ENCODE measurements at places on chromosomes 16 and 17.

GRCh38 chr16:79589601-79590102, 10.9 kb downstream of the MAF start:
- DNase-seq, result no peak

GRCh38 chr17:65931246-65932149, 260.4 kb downstream of the CEP112 start:
- no peak for DNase-seq

DNA sequence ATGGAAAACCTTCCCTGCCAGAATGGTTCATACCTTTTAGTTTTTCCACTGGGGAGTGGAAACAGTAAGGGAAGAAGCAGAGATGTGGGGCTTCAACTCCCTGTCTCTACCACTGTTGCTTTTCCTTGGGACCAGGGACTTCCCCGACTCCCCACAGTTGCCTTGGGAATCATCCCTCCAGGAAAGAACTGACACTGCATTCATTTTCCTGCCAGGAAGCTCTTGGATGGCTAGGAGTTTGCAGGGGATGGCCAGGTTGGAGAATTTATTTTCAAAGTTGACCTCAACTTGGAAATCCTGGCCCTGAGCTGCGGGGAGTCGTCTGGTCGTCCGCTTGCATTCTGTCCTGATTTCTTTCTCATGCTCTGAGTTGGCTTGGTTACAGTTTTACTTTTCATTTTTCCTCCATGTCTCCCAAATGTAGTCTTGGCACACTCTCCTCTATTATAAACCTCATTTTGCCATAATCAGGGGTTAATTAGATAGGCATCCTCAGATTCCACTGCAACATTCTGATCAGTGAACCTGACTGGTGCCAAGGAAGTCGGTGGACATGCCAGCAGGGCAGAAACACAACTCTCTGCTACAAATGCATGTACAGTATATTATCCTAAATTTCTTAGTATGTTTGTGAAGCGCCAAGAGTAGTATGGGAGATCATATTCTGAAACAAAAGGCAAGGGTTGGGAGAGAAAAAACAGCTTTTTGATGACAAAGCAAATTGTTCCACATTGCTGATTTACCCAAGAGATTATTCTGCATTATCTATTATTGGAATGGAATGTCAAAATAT, 220.5 kb upstream of the XYLT1 start:
- DNase-seq, result no peak

DNA sequence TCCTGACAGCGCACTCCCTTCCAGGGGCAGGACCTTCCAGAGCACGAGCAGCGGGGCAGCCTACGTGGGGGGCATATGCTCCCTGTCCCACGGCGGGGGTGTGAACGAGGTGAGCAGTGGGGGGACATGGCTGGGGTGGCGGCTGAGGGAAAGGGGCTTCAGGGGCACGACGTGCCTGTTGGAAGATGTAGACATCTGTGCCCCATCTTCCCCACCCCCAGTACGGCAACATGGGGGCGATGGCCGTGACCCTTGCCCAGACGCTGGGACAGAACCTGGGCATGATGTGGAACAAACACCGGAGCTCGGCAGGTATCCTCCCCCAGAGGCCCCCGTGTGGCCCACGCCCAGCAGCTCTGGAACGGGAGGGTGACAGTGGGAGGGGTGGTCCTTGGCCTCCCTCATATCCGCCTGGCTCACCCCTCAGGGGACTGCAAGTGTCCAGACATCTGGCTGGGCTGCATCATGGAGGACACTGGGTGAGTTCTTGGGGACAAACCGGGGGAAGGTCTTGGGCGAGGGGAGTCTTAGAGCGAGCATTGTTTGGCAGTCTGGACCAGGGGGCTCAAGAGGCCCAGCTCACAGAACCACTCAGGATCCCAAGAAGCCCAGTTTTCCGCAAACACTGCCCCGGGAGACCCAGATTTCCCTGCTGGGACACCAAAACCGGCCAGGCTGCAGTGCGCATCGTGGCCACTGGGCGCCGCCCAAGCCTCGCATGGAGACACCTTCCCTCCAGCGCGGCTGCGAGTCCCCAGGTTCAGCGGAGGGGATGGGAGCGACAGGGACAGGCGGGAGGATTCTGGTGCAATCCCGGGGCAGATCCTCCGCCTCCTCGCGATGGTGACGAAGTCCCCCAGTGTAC, 15.7 kb downstream of the ADAM11 start:
- peak; percentile 91 for DNase-seq

DNA sequence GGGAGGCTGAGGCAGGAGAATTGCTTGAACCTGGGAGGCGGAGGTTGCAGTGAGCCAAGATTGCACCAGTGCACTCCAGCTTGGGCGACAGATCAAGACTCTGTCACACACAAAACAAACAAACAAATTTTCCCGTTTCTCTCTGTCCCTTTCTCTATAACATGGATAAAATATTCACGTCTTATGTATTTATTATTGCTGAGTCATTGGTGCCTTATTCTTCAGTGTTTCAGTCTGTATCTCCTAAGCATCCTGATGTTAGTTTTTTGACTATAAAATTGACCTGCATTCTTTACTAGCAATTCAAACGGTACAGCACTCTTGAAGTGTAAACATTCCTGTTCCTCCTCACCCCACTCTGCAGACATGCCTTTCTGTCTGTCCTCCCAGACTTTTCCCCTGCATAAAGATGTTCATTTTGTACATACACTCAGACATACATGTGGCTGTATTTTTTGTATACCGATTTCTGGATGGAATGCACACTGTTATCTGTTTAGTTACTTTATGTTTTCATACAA, 16.4 kb downstream of the DHODH start:
- DNase-seq, result no peak

DNA sequence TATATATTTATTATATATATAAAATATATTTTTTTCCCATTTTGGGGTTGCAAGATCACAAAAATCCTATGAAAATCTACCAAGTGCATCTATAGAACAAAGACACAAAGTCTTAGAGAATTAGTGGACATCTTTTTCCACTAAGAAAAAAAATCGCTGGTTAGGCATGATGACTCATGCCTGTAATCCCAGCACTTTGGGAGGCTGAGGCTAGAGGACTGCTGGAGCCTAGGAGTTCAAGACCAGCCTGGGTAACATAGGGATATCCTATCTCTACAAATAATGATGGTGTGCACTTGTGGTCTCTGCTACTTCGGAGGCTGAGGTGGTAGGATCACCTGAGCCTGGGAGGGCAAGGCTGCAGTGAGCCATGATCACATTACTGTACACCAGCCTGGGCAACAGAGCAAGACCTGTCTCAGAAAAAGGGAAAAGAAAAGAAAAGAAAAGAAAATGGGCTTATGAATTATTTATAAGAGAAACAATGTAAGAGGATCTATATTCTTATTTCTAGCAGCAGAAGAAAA, 185.1 kb upstream of the PSMD7 start:
- DNase-seq, result no peak

DNA sequence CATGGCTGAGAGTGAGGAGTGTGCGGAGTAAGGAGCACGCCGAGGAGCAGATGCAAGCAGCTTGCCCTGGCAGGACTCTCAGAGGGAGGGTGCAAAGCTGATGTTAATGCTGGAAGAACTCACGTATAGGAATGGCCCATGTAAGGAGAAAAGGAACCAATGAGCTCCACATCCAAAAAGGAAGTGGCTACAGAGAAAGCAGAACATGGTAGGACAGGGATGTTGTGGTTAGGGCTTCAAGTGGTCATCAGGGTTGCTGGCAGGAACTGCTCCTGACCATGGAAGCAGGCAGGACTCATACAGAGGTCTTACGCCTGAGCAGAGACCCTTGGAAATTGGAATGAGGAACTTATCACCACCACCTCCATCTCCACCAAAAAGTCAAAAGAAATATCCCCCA, 5.2 kb downstream of the MYO1D start:
- no peak for DNase-seq

GRCh38 chr17:49381033-49381432, 19.0 kb upstream of the ZNF652 start:
- no peak for DNase-seq

Measured in GM20000 (cell line).